ENCODE measurements at places on chromosomes 1 and 21. TPM values are rescaled to one million over a fixed set of nuclear protein-coding genes. Genes with fewer than 3 reads are reported as not detected.

ATP6V1G3 gene
- total RNA-seq, result not detected

OVAAL gene
- total RNA-seq, result not detected

PPIAL4G gene
- total RNA-seq, result not detected

SDCCAG8 gene
- total RNA-seq, result 24.7 TPM

ITPKB gene
- total RNA-seq, result 7.6 TPM

DLGAP3 gene
- under 0.01 TPM for total RNA-seq

PTGFR gene
- 2.6 TPM for total RNA-seq

NBPF20 gene
- total RNA-seq, result 1.0 TPM

DNALI1 gene
- total RNA-seq, result 8.0 TPM

KIAA0319L gene
- 39.2 TPM for total RNA-seq

ARHGAP29 gene
- total RNA-seq, result 5.4 TPM

PDIK1L gene
- 5.9 TPM for total RNA-seq

SLAMF8 gene
- not detected for total RNA-seq

CCDC27 gene
- total RNA-seq, result not detected

PRMT2 gene
- total RNA-seq, result 38.0 TPM
